ENCODE measurements at places on chromosomes 2 and 18.

- no peaks in the 10 kb centered on the region for H3K4me1 ChIP-seq
- H3K4me3 ChIP-seq, result no peak overlapping the region
- H3K27ac ChIP-seq, result no peak overlapping the region
- no peaks in the 10 kb centered on the region for H3K36me3 ChIP-seq
- no peaks in the 10 kb centered on the region for H3K27me3 ChIP-seq
- no peak for DNase-seq
These were observed 95.4 kb upstream of the CCDC85A start for GRCh38 chr2:56088411-56088810.

DNA sequence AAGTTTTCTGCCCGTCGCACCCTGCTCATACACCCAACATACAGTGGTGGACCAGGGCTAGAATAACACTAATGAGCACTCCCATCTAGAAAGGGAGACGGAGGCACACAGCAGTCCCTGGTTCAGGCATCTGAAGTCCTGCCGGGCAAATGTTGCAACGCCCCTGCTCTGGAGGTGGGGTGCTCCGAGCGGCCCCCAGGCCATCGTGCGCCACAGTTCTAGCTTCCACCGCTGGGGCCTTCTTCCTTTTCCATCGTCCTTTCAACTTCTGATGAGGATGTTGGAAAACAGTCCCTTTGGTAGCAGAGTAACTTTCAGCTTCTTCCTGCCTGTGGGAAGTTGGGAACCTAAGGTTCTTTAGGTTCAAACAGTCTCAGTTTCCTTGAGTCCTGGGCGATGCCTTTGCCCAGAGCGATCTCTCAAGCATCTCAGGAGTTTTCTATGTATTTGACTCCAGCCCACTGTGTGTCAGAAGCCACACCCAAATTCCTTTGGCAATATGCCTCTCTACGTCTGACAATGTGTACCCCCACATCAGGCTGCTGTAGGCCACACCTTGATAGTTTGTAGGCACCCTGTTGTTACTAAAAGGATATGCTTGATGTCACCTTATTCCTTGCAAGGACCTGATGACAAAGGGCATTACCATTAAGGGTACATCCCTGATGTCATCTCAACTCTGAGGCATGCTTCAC, 258.8 kb downstream of the GLI2 start:
- no peak overlapping the region for H3K27ac ChIP-seq
- DNase-seq, result no peak
- no peaks in the 10 kb centered on the region for H3K4me1 ChIP-seq
- H3K36me3 ChIP-seq, result no peaks in the 10 kb centered on the region
- H3K4me3 ChIP-seq, result no peak overlapping the region
- no peaks in the 10 kb centered on the region for H3K27me3 ChIP-seq

GRCh38 chr2:222756951-222757650, 85.6 kb downstream of the MOGAT1 start:
- no peak overlapping the region for H3K4me3 ChIP-seq
- no peaks in the 10 kb centered on the region for H3K27me3 ChIP-seq
- H3K36me3 ChIP-seq, result no peaks in the 10 kb centered on the region
- H3K4me1 ChIP-seq, result peaks cover 8% of the 10 kb centered on the region

GRCh38 chr2:185477452-185477851, 261.2 kb upstream of the FSIP2 start:
- no peak overlapping the region for H3K4me3 ChIP-seq
- no peak overlapping the region for H3K27ac ChIP-seq
- no peaks in the 10 kb centered on the region for H3K27me3 ChIP-seq
- H3K36me3 ChIP-seq, result no peaks in the 10 kb centered on the region
- no peaks in the 10 kb centered on the region for H3K4me1 ChIP-seq

GRCh38 chr2:46273225-46273863, 23.9 kb upstream of the EPAS1 start:
- no peaks in the 10 kb centered on the region for H3K36me3 ChIP-seq
- H3K4me3 ChIP-seq, result no peak overlapping the region
- H3K27ac ChIP-seq, result peak overlapping the region; percentile 81

- no peak for DNase-seq
- H3K4me3 ChIP-seq, result no peak overlapping the region
- H3K27ac ChIP-seq, result no peak overlapping the region
- H3K27me3 ChIP-seq, result no peaks in the 10 kb centered on the region
- H3K4me1 ChIP-seq, result no peaks in the 10 kb centered on the region
- no peaks in the 10 kb centered on the region for H3K36me3 ChIP-seq
These were observed 166.5 kb downstream of the CERS6 start for GRCh38 chr2:168622559-168622958.

GRCh38 chr18:44178476-44178875, 502.2 kb upstream of the SETBP1 start:
- no peaks in the 10 kb centered on the region for H3K27me3 ChIP-seq
- DNase-seq, result no peak
- H3K27ac ChIP-seq, result no peak overlapping the region

DNA sequence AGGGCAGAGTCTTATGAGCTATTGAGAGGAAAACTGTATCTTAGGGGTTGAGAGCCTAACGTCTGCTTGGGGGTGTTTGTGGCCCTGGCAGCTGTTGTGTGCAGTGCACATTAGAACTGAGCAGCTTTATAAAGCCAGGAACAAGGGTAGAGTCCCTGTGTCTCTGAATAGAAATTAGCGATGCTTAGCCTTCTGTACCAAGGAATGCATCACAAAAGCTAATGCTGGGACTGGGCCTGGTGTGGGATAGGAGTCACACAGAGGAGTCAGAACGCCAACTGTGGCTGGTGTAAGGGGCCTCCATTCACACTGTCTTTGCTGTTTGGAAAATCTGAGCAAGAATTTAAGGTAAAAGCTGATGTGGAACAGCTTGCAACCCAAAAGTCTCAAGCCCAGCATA, 283.2 kb downstream of the SOX11 start:
- no peaks in the 10 kb centered on the region for H3K4me1 ChIP-seq
- H3K27ac ChIP-seq, result no peak overlapping the region
- no peak for DNase-seq
- no peak overlapping the region for H3K4me3 ChIP-seq
- no peaks in the 10 kb centered on the region for H3K36me3 ChIP-seq

- H3K27ac ChIP-seq, result no peak overlapping the region
- H3K4me3 ChIP-seq, result no peak overlapping the region
- peaks cover 3% of the 10 kb centered on the region for H3K4me1 ChIP-seq
These were observed 3.0 kb downstream of the LYPD6B start for GRCh38 chr2:149041482-149041881.

GRCh38 chr2:11629851-11630250, 40.1 kb downstream of the NTSR2 start:
- DNase-seq, result no peak
- no peaks in the 10 kb centered on the region for H3K36me3 ChIP-seq
- no peaks in the 10 kb centered on the region for H3K27me3 ChIP-seq

DNA sequence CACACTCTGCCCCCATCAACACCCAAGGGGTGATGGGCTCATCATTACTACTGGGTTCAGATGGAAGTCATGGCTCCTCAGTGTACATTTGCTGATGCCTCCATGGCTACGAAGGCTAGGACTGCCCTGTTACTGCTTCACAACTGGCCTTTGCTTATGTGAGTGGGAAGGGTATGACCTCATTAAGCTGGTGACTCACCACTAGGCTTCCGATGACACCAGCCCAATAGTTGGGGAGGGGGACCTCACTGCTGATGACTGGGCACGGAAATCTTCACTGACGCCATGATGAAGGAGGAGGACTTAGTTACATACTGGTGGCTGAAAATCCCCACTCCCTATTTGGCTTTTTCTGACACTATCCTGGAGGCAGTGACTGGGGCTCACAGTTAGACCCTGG, 263.2 kb downstream of the CMPK2 start:
- H3K4me3 ChIP-seq, result no peak overlapping the region
- no peaks in the 10 kb centered on the region for H3K27me3 ChIP-seq
- H3K36me3 ChIP-seq, result no peaks in the 10 kb centered on the region

GRCh38 chr18:76450452-76451395, 44.3 kb downstream of the ZNF516 start:
- DNase-seq, result peak; percentile 41
- peaks cover 39% of the 10 kb centered on the region for H3K4me1 ChIP-seq
- no peaks in the 10 kb centered on the region for H3K27me3 ChIP-seq

GRCh38 chr18:76592981-76593381, 97.9 kb upstream of the ZNF516 start:
- H3K36me3 ChIP-seq, result no peaks in the 10 kb centered on the region
- no peak overlapping the region for H3K27ac ChIP-seq
- no peaks in the 10 kb centered on the region for H3K27me3 ChIP-seq
- no peaks in the 10 kb centered on the region for H3K4me1 ChIP-seq
- DNase-seq, result no peak
- no peak overlapping the region for H3K4me3 ChIP-seq

GRCh38 chr18:63180971-63181376, 138.6 kb downstream of the BCL2 start:
- H3K27me3 ChIP-seq, result no peaks in the 10 kb centered on the region
- no peaks in the 10 kb centered on the region for H3K36me3 ChIP-seq
- no peak for DNase-seq
- H3K27ac ChIP-seq, result no peak overlapping the region

GRCh38 chr2:26681656-26682055, 10.9 kb upstream of the KCNK3 start:
- no peak overlapping the region for H3K27ac ChIP-seq
- H3K27me3 ChIP-seq, result no peaks in the 10 kb centered on the region
- H3K4me3 ChIP-seq, result no peak overlapping the region
- DNase-seq, result no peak
- no peaks in the 10 kb centered on the region for H3K36me3 ChIP-seq
- H3K4me1 ChIP-seq, result peaks cover 4% of the 10 kb centered on the region

GRCh38 chr2:179239195-179239594, 25.4 kb downstream of the SESTD1 start:
- H3K36me3 ChIP-seq, result no peaks in the 10 kb centered on the region
- DNase-seq, result no peak
- H3K4me3 ChIP-seq, result no peak overlapping the region
- H3K27ac ChIP-seq, result no peak overlapping the region
- no peaks in the 10 kb centered on the region for H3K27me3 ChIP-seq

DNA sequence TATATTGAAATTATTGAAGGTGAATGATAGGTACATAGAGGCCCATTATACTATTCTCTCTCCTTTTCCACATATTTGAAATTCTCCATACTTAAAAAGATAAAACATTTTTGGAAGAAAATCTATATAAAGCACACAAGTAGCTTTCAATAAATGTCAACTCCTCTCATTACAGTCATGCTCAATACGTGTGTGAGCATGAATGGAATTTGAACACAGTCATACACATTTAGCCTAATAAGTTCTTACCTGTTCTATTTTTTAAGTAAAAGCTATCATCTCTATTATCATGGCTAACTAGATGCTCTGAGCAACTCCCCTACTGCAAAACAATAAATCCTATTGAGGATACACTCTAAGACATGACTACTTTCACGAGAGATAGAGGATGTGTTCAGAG, 41.9 kb upstream of the SPATS2L start:
- no peaks in the 10 kb centered on the region for H3K27me3 ChIP-seq
- no peak overlapping the region for H3K27ac ChIP-seq
- H3K36me3 ChIP-seq, result no peaks in the 10 kb centered on the region
- peaks cover 6% of the 10 kb centered on the region for H3K4me1 ChIP-seq

DNA sequence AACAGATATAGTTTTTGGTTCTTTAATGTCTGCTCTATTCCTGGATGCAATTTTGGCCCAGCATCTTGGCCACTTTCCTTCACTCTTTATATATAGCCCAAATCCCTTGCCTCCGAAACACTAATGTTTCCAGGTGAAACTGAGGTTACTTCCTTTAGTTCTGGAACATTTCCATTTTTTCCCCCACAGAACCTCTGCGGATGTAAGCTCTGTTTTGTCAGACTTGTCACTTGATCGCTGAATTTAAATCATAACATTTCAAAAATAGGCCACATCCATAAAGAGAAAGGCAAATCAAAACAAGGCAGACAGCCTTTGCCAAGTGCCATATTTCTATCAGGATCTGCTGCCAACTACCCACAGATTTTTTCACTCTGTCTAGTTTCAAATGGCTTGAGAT, 115.1 kb downstream of the ANKRD44 start:
- no peak for DNase-seq
- H3K4me1 ChIP-seq, result peaks cover 3% of the 10 kb centered on the region
- no peak overlapping the region for H3K27ac ChIP-seq

- H3K36me3 ChIP-seq, result no peaks in the 10 kb centered on the region
- no peaks in the 10 kb centered on the region for H3K4me1 ChIP-seq
- no peaks in the 10 kb centered on the region for H3K27me3 ChIP-seq
- no peak for DNase-seq
- H3K27ac ChIP-seq, result no peak overlapping the region
These were observed 165.3 kb upstream of the STK17B start for GRCh38 chr2:196336715-196337114.

DNA sequence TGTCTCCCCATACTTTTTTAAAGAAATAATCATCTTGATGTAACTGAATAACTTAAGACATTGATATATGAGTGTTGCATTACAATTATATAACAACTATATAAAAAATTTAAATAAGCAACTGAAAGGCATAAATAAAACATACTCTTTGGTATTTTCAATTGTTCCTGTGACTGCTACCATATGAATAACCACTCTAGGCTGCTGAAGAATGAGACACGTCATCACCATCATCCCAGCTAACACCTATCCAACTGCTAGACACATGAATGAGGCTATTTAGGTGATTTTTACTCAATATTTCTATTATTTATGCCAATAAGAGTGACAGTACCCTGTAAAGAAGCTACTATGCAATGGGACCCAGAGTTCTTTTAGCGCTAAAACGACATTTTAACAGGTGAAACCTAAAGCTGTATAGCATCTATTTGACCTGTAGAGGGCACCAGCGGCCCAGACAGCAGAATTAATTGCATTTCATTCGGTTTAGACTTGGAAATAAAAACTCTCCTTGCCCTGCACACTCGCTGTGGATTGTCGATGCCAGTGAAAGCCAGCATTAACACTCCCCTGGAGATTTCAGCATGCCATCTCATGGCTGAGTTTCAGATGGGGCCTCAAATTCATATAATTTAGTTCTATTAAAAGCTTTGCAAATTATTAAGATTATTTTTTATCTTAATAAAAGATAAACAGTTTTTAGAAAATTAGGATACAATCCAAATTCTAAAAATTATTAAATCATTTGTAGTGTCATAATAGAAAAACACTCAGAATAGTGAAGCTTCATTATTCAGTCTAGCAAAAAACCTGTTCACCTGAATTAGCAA, 89.4 kb upstream of the MAP2 start:
- peak; percentile 78 for DNase-seq
- H3K27ac ChIP-seq, result no peak overlapping the region
- H3K36me3 ChIP-seq, result no peaks in the 10 kb centered on the region
- no peak overlapping the region for H3K4me3 ChIP-seq
- H3K4me1 ChIP-seq, result no peaks in the 10 kb centered on the region

DNA sequence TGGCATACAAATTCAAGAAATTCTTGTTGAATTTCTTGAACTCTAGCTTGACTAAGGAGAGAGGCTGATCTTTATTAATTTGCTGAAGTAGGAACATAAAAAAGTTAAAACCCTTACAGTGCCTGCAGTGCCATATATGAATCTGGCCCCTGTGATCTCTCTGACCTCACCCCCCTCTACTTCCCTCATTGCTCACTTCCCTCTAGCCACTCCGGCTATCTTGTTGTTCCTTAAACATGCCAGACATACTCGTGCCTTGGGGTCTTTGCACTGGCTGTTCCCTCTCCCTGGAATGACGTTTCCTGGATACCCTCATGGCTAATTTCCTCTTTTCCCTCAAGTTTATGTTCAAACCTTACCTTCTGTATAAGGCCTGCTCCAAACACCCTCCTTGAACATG, 246.3 kb upstream of the SIX2 start:
- H3K4me1 ChIP-seq, result peaks cover 24% of the 10 kb centered on the region
- H3K27me3 ChIP-seq, result no peaks in the 10 kb centered on the region
- H3K4me3 ChIP-seq, result no peak overlapping the region
- DNase-seq, result no peak

GRCh38 chr2:136638193-136638592, 127.2 kb upstream of the THSD7B start:
- no peak overlapping the region for H3K27ac ChIP-seq
- no peaks in the 10 kb centered on the region for H3K27me3 ChIP-seq
- DNase-seq, result no peak
- H3K4me3 ChIP-seq, result no peak overlapping the region
- H3K36me3 ChIP-seq, result no peaks in the 10 kb centered on the region
- no peaks in the 10 kb centered on the region for H3K4me1 ChIP-seq

- H3K36me3 ChIP-seq, result no peaks in the 10 kb centered on the region
- no peak for DNase-seq
- H3K27me3 ChIP-seq, result no peaks in the 10 kb centered on the region
These were observed 797 bp downstream of the TTC32 start for GRCh38 chr2:19900931-19901441.

Data from thyroid gland (tissue), 4 donors.